ENCODE measurements at places on chromosomes 2 and 18. TPM values are rescaled to one million over a fixed set of nuclear protein-coding genes. Genes with fewer than 3 reads are reported as not detected.
A peak's percentile ranks its signal among the peaks of the same experiment; 100 is the strongest.

- no peak overlapping the region for H3K4me3 ChIP-seq
- no peaks in the 10 kb centered on the region for H3K4me1 ChIP-seq
- no peaks in the 10 kb centered on the region for H3K36me3 ChIP-seq
- no peaks in the 10 kb centered on the region for H3K27me3 ChIP-seq
- no peak overlapping the region for H3K27ac ChIP-seq
Measured at GRCh38 chr2:53033411-53033810, 734.2 kb upstream of the CHAC2 start.

DNA sequence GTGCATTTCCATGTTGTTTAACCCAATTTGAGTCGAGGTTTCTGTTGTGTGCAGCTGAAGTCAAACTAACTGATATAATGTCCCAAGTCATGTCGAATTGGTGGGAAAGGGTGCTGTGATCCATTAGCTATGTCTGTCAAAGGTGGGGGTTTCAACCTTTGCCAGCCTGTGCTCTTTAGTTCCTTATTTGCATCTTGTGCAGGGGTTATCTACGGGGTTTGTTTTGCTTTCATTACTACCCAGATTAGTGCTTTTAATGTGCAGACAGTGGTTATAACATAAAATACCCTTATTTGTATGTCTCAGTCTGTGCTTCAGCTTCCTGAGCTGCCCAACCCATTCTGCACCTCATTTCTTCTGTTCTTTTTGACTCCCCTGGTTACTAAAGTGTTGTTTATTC is 271.9 kb upstream of the CXCR4 start:
- no peak overlapping the region for H3K4me3 ChIP-seq
- DNase-seq: no peak
- no peaks in the 10 kb centered on the region for H3K36me3 ChIP-seq

DNA sequence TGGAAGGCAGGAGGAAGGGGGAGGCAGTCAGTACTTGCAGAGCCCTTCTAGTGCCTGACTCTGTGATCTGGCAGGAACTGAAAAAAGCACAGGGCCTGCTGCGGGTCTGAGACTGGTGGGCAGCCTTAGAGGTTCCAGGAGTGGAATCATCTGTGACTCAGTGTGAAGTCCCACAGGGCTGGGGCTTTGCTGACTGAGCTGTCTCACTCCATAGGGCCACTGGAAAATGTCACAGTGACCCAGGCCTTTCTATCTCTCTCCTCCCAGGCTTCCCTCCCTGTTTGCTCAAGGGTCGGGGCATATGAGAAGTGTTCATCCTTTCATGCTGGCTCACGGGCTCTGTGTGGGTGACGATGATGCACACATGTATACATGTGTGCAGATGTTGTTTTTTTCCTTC is 47.1 kb upstream of the ZFP36L2 start:
- no peak overlapping the region for H3K4me3 ChIP-seq
- H3K27me3 ChIP-seq: no peaks in the 10 kb centered on the region
- H3K36me3 ChIP-seq: peaks cover 10% of the 10 kb centered on the region
- H3K27ac ChIP-seq: no peak overlapping the region
- DNase-seq: peak; percentile 6

- H3K4me3 ChIP-seq: no peak overlapping the region
- no peaks in the 10 kb centered on the region for H3K4me1 ChIP-seq
- H3K27ac ChIP-seq: no peak overlapping the region
- H3K27me3 ChIP-seq: peaks cover 4% of the 10 kb centered on the region
Measured at GRCh38 chr2:780002-780401, 102.8 kb upstream of the TMEM18 start.

Gene CD8A
- 180 TPM for total RNA-seq

GRCh38 chr2:42547446-42548295 is 20.8 kb upstream of the MTA3 start:
- no peaks in the 10 kb centered on the region for H3K36me3 ChIP-seq
- DNase-seq: no peak
- no peaks in the 10 kb centered on the region for H3K27me3 ChIP-seq
- no peaks in the 10 kb centered on the region for H3K4me1 ChIP-seq
- H3K4me3 ChIP-seq: no peak overlapping the region

Gene IL36RN
- not detected for total RNA-seq

- no peaks in the 10 kb centered on the region for H3K4me1 ChIP-seq
- H3K4me3 ChIP-seq: no peak overlapping the region
- no peak for DNase-seq
- H3K36me3 ChIP-seq: no peaks in the 10 kb centered on the region
Measured at GRCh38 chr2:53424902-53425301, 342.7 kb upstream of the CHAC2 start.

Gene LRATD1
- not detected for total RNA-seq

DNA sequence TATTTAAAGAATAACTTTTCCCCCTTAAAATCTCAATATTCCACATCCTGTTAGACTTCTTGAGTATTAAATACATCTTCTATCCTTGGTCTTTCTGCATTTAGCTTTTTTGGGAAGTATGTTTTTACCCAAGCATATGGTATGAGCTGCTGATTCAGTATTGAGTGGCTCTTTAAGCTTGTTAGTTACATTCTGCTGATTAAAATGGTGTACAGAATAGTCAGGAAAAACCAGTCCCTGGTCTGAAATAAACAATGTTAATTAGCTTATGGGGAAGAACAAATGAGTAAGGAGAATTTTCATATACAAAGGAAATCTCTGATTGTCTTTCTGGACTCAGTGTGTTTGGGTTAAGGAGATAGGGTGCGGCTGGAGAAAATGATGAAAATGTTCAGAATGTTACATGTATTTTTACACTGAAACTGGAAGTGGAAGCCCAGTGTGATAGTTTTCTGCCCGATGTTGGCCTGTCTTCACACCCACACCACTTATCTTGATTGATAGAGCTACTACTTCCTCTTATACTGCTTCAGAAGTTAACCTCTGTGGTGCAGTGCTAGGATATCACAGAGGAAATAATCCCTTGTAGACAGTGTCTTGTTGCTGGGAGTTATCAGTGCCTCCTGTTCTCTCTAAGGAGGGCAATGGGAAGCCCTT is 84.0 kb downstream of the MSH2 start:
- no peaks in the 10 kb centered on the region for H3K27me3 ChIP-seq
- H3K4me3 ChIP-seq: no peak overlapping the region
- H3K27ac ChIP-seq: peak overlapping the region; percentile 88
- DNase-seq: no peak
- H3K4me1 ChIP-seq: peaks cover 10% of the 10 kb centered on the region
- H3K36me3 ChIP-seq: peaks cover 6% of the 10 kb centered on the region

Gene NEB
- total RNA-seq: 1.1 TPM

DNA sequence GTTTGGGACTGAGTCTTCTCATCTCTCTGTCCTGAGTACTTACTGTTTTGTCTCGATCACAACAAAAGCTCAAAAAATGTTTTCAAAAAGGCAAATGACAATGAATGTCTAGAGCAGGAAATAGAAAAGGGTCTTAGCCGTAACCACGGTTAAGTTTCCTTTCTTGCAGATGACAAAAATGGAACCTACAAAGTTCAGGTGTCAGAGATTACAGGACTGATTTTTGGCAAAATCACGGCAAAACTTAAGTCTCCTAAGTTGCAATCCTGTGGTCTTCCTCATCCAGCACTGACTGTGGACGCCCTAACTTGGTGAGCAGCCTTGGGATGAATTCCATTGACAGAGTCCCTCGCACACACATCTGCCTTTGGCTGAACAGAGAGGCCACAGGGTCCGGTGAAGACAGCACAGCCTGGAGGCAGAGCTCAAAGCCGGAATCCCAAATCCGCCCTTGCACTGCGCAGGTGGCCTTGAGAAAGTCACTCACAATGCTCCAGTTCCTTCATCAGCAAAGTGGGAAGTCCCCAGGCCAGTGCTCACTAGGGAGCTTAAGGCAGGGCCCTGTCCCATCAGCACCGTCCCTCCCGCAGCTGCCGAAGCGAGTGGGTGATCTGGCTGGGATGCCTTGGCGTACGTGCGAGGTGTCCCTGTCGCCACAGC is 55.2 kb downstream of the EIPR1 start:
- H3K27me3 ChIP-seq: no peaks in the 10 kb centered on the region
- H3K4me3 ChIP-seq: no peak overlapping the region
- H3K4me1 ChIP-seq: no peaks in the 10 kb centered on the region
- no peak overlapping the region for H3K27ac ChIP-seq

- peaks cover 13% of the 10 kb centered on the region for H3K4me1 ChIP-seq
- no peak for DNase-seq
- H3K4me3 ChIP-seq: no peak overlapping the region
- H3K27me3 ChIP-seq: no peaks in the 10 kb centered on the region
Measured at GRCh38 chr2:219638217-219638947, 11.0 kb downstream of the SLC4A3 start.

GRCh38 chr2:62197925-62198633 is 2.2 kb downstream of the B3GNT2 start:
- peak overlapping the region; percentile 90 for H3K27ac ChIP-seq
- no peak for DNase-seq
- H3K4me1 ChIP-seq: peaks cover 50% of the 10 kb centered on the region
- no peaks in the 10 kb centered on the region for H3K27me3 ChIP-seq
- peak overlapping the region; percentile 94 for H3K4me3 ChIP-seq

GRCh38 chr18:48371854-48372602 is 37.2 kb downstream of the ZBTB7C start:
- no peaks in the 10 kb centered on the region for H3K36me3 ChIP-seq
- DNase-seq: no peak

GRCh38 chr2:240919786-240920782 is 13.9 kb downstream of the CROCC2 start:
- no peak for DNase-seq
- peaks cover 12% of the 10 kb centered on the region for H3K27me3 ChIP-seq
- H3K4me1 ChIP-seq: no peaks in the 10 kb centered on the region
- H3K4me3 ChIP-seq: no peak overlapping the region
- H3K27ac ChIP-seq: no peak overlapping the region

Gene LYG1
- 1.5 TPM for total RNA-seq

- H3K27ac ChIP-seq: no peak overlapping the region
- H3K4me3 ChIP-seq: no peak overlapping the region
- H3K27me3 ChIP-seq: peaks cover 9% of the 10 kb centered on the region
- H3K4me1 ChIP-seq: peaks cover 25% of the 10 kb centered on the region
- no peaks in the 10 kb centered on the region for H3K36me3 ChIP-seq
Measured at GRCh38 chr2:219595256-219595655, 2.4 kb upstream of the STK11IP start.

Gene AGPS
- 38.8 TPM for total RNA-seq

- H3K27ac ChIP-seq: no peak overlapping the region
- H3K4me1 ChIP-seq: no peaks in the 10 kb centered on the region
- DNase-seq: no peak
- no peak overlapping the region for H3K4me3 ChIP-seq
- H3K36me3 ChIP-seq: peaks cover 2% of the 10 kb centered on the region
Measured at GRCh38 chr2:51153236-51153635, 121.3 kb upstream of the NRXN1 start.

Data from activated T-cell treated with anti-CD3 and anti-CD28 coated beads, Interleukin-2, amount 50 U/mL, for 72 hours (primary cell).